ENCODE measurements at places on chromosomes 16 and 17.

DNA sequence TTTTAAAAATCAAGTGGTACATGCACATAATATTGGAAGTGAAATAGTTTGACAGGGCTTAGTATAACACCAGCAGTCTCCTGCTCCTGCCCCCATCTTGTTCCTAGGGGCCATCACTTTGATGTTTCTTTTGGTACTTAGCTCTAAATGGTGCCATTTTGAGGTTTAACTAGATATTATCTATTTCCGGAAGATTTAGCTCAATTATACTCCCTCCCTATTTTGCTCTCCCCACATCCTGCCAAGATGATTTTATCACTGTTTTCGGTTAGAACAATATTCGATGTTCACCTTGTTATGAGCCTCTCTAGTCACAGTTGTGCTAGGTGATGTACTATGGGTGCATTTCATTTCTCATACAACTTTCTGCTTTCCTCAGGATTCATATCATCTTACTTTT, 20.0 kb upstream of the SLC35G3 start:
- DNase-seq = no peak

DNA sequence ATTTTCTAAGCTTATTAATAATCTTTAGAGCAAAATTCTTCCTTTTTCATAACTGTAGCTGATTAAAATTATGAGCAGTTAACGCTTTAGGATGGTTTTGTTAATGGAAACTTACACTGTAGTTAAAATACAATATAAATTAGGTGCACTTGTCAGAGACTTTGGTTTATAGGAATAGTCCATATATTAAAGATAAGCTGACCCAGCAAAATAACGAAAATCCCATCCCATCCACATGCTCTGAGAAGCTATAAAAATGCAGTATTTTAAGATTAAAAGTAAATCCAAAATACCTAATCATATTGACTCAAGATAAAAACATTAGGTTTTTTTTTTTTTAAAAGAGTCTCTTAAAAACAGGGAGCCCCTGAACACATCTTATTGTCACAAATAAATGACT, 38.0 kb downstream of the CEP95 start:
- DNase-seq = no peak

DNA sequence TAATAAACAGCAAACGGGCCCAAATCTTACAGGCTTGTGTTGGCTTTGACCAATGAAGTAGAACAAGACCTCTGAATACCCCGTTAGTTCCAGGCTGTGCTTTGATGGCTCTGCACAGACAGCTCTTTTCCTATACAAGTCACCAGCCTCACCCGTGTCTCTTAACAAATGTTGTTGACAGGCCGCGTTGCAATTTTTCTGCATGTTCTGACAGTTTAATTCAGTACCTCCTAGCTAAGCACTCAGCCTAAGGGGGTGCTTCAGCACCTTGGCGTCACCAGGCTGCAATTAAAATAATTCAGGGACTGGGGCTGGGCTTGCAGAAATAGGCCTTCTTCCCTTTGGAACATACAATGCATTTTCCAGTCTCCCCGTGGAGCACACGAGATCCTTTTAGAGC, 500.1 kb downstream of the MAF start:
- no peak for DNase-seq

DNA sequence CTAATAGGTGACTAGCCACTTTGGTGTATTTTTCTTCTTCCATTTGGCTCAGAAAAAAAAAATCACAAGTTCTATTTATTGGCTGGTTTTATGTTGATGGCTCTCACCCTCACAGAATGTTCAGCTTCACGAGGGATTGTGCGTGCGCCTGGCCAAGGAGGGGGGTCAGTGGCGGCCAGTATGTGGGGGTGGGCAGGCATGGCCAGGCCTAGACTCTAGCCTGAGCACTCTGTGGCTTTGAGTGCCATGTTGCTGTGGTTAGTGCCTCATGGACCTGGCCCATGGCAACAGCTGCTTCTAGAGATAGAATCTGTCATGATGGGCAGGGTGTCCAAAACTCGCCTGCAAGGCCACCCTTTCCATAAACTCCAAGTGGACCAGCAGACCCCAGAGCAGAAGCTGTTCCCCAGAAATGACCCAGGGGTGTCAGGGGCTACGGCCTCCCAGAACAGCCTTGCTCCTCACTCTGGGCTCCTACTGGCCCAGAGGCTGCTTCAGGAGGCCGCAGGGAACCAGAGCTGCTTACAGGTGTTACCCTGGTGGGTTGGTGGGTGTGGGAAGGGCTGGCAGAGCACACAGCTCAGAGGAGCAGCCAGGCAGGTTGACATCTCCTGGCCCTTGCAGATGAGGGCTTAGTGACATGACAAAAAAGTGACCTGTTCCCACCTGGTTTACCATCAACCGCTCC, 124.9 kb downstream of the SOCS1 start:
- no peak for DNase-seq

- DNase-seq = no peak
Measured at GRCh38 chr17:59296190-59296589, 35.3 kb upstream of the YPEL2 start.

DNA sequence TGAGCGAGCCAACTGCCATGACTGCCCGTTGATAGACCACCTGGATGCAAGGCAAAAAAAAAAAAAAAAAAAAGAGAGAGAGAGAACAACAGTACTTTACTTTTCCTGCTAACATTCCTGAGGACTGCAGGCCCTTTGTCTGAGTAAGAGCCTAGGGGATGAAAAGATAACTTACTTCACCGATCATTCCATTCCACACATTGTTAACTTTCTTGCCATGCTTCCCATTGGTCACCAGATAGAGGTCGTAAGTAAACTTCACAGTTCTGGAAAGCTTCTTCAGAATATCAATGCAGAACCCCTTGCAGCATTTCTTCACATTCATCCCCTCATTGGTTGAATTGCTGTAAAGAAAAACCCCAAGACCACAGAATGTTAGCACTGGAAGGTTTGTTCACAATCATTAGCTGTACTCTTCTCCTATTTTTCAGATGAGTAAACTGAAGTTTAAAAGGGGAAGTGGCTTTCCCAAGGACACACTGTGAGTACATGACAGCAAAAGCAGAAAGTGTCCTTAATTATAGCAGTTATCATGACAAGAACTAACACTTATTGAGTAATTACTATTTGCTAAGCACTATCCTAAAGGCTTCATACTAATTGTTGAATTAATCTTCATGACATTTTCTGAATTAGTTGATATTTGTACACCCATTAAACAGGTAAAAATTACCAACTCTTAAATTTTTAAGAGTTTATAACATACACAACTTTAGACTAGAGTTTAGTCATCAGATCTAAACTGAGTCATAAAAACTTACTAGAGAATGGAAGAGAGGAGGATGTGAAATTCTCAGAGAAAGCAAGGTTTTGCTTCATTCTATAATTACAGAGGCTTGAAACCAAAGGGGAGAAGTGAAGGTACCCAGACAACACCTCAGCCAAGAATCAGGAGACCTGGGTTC, 341.2 kb downstream of the GRIN2A start:
- DNase-seq = no peak

- DNase-seq = no peak
Measured at GRCh38 chr17:78154903-78155811, 9.0 kb downstream of the C17orf99 start.

GRCh38 chr17:60249290-60249826, 99.6 kb downstream of the CA4 start:
- no peak for DNase-seq

DNA sequence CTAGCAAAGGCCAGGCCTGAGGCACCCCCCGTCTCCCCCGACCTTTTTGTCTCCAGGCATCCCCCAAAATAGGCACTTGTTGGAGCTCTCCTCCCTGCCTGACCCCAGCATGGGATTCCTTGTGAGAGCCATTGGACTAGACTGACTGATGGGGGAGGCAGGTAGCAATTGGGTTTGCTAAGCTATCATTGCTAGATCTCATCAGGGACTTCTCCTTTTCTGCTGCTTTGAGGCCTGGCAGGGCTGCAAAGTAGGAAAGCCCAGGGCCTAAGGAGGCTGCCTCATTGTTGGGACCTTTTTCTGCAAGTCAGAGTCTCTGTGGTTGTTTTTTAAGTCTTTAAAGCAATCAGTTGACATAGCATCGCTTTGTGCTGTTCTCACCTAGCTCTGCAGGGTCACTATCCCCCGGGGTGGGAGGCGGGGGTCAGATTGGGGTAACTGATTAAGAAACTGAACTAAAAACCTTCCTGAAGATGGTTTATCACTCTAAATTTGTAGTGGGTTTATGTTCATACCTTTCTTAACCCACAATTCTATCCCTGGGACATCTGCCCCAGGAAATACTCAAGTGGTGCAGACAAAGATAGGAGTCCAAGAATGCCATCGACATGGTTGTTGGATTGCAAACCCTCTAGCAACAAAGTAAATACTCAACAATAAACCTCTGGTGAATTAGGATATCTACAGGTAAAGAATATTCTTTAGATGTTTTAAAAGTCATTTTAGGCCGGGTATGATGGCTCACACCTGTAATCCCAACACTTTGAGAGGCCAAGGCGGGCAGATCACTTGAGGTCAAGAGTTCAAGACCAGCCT, 28.0 kb downstream of the LLGL2 start:
- no peak for DNase-seq

- no peak for DNase-seq
Measured at GRCh38 chr17:12085076-12085949, 64.6 kb downstream of the MAP2K4 start.

GRCh38 chr16:4273858-4274311, 1.1 kb upstream of the TFAP4 start:
- DNase-seq = peak; percentile 9
